Astrocyte (in vitro differentiated cells and primary cell): ENCODE measurements at places on chromosomes 7 and 10. TPM values are rescaled to one million over a fixed set of nuclear protein-coding genes. Genes with fewer than 3 reads are reported as not detected.

The LRRC18 gene
- not detected in 2 replicates for total RNA-seq

The EMX2 gene
- not detected in 2 replicates for total RNA-seq

The NME8 gene
- total RNA-seq = not detected in 2 replicates

The SKIDA1 gene
- 5.9 and 7.8 TPM in 2 replicates for total RNA-seq

The BAG3 gene
- total RNA-seq = 68.4 and 71.6 TPM in 2 replicates

The LRIT1 gene
- not detected in 2 replicates for total RNA-seq

The ASB15 gene
- total RNA-seq = not detected in 2 replicates

The GPR158 gene
- 0.12 and 0.27 TPM in 2 replicates for total RNA-seq

The BTBD16 gene
- 0.26 TPM in 1 of 2 replicates, not detected in the other for total RNA-seq

The HOXA6 gene
- not detected in 2 replicates for total RNA-seq

The MAGI2 gene
- total RNA-seq = 5.4 and 5.8 TPM in 2 replicates

The ITPRID1 gene
- total RNA-seq = not detected in 2 replicates

The CTTNBP2 gene
- total RNA-seq = 3.5 and 4.9 TPM in 2 replicates

DNA sequence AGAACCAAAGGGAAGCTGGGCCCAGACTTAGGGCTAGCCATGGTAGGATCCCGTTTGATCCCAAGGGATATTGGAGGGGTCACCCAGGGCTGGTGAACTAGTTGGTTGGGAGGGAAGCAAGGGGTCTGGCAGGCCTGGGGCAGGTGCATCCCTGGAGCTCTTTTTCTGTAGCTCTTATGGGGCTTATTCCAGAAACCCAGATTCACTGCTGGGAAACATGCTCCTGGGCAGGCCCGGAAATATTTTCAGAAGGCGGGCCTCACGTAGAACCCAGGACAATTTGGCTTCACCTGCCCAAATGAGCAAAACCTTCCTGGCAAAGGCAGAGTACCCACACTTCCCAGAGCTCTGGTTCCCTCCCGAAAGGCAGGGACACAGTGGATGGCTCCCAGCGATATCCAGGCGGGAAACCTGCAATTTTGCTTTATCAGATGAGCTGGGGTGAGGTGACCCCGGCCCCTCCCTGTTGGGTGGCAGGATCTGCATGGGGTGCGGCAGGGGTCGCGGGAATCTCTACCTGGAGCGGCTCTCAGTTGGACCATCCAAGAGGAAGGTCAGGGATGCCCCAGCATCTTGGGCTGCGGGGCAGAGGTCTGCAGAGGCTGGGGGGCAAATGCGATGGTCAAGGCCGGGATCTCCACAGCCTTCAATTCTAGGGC is 533.9 kb downstream of the TCERG1L start:
- no peak overlapping the region for H3K27ac ChIP-seq
- no peaks in the 10 kb centered on the region for H3K27me3 ChIP-seq
- H3K36me3 ChIP-seq = no peaks in the 10 kb centered on the region
- no peak for DNase-seq
- H3K4me3 ChIP-seq = no peak overlapping the region

GRCh38 chr10:79926037-79926436 is 22.9 kb downstream of the SFTPD start:
- H3K27ac ChIP-seq = no peak overlapping the region
- H3K4me3 ChIP-seq = no peak overlapping the region
- no peaks in the 10 kb centered on the region for H3K4me1 ChIP-seq
- H3K36me3 ChIP-seq = no peaks in the 10 kb centered on the region
- peaks cover 15% of the 10 kb centered on the region for H3K27me3 ChIP-seq

GRCh38 chr7:102888561-102889233 is 24.1 kb upstream of the LRRC17 start:
- H3K4me3 ChIP-seq = no peak overlapping the region
- H3K27me3 ChIP-seq = no peaks in the 10 kb centered on the region
- no peaks in the 10 kb centered on the region for H3K36me3 ChIP-seq
- H3K4me1 ChIP-seq = peaks cover 32% of the 10 kb centered on the region
- no peak overlapping the region for H3K27ac ChIP-seq

GRCh38 chr7:44470135-44470479 is 20.4 kb downstream of the NUDCD3 start:
- peaks cover 34% of the 10 kb centered on the region for H3K4me1 ChIP-seq
- DNase-seq = peak; percentile 66
- no peaks in the 10 kb centered on the region for H3K27me3 ChIP-seq
- no peak overlapping the region for H3K27ac ChIP-seq
- H3K36me3 ChIP-seq = peaks cover 12% of the 10 kb centered on the region
- no peak overlapping the region for H3K4me3 ChIP-seq

GRCh38 chr10:649798-650440 is 39.5 kb downstream of the DIP2C start:
- DNase-seq = no peak
- peaks cover 24% of the 10 kb centered on the region for H3K4me1 ChIP-seq
- no peak overlapping the region for H3K27ac ChIP-seq
- no peaks in the 10 kb centered on the region for H3K27me3 ChIP-seq
- H3K4me3 ChIP-seq = no peak overlapping the region

- no peaks in the 10 kb centered on the region for H3K36me3 ChIP-seq
- peaks cover 13% of the 10 kb centered on the region for H3K4me1 ChIP-seq
- no peak overlapping the region for H3K27ac ChIP-seq
- H3K27me3 ChIP-seq = no peaks in the 10 kb centered on the region
- no peak overlapping the region for H3K4me3 ChIP-seq
These were observed 251.1 kb downstream of the IPMK start for GRCh38 chr10:58016614-58017013.

GRCh38 chr7:103119791-103120291 is 29.1 kb downstream of the NAPEPLD start:
- no peaks in the 10 kb centered on the region for H3K36me3 ChIP-seq
- DNase-seq = no peak
- no peaks in the 10 kb centered on the region for H3K4me1 ChIP-seq
- H3K4me3 ChIP-seq = no peak overlapping the region

GRCh38 chr7:115654384-115655214 is 376.0 kb downstream of the TFEC start:
- peak; percentile 22 for DNase-seq
- H3K27me3 ChIP-seq = no peaks in the 10 kb centered on the region
- no peak overlapping the region for H3K27ac ChIP-seq
- H3K36me3 ChIP-seq = no peaks in the 10 kb centered on the region
- no peaks in the 10 kb centered on the region for H3K4me1 ChIP-seq
- H3K4me3 ChIP-seq = no peak overlapping the region

DNA sequence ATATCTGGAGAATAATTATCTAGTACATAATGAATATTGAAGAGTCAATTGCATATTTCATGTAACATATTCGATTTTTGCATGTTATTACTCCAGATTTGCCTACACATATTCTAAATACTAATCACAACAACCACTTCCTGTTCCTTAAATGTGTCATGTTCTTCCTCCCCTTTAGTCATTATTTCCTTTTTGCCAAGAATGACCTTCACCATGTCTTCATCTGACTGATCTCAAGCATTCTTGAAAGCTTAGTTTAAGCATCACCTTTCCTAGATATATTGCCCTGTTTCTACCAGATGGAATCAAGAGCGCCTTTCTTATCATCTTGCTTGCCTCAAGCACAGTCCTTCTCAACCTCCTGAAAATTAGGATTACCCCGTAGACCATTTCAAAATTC is 23.5 kb upstream of the MEOX2 start:
- DNase-seq = no peak
- H3K36me3 ChIP-seq = no peaks in the 10 kb centered on the region
- H3K27ac ChIP-seq = no peak overlapping the region

DNA sequence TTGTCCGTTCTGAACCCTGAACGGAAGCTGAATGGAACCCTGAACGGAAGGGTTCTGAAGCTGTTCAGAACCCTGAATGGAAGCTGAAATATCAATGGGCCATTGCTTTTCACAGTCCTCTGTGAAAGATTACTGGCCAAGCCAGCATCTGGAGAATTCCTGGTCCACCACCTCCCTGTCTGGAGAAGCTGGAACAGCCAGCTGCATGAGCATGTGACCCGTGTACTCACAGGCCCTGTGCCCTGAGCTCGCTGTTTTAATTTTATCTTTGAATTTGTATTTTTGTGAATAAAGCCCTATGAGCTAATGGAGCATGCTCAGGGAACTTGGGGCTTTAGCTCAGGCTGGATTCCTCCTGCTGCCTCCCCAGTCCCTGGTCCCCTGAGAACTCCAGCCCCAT is 37.2 kb downstream of the HTRA1 start:
- H3K27me3 ChIP-seq = no peaks in the 10 kb centered on the region
- no peak for DNase-seq
- no peaks in the 10 kb centered on the region for H3K36me3 ChIP-seq
- H3K4me3 ChIP-seq = no peak overlapping the region
- H3K27ac ChIP-seq = no peak overlapping the region
- H3K4me1 ChIP-seq = peaks cover 20% of the 10 kb centered on the region

DNA sequence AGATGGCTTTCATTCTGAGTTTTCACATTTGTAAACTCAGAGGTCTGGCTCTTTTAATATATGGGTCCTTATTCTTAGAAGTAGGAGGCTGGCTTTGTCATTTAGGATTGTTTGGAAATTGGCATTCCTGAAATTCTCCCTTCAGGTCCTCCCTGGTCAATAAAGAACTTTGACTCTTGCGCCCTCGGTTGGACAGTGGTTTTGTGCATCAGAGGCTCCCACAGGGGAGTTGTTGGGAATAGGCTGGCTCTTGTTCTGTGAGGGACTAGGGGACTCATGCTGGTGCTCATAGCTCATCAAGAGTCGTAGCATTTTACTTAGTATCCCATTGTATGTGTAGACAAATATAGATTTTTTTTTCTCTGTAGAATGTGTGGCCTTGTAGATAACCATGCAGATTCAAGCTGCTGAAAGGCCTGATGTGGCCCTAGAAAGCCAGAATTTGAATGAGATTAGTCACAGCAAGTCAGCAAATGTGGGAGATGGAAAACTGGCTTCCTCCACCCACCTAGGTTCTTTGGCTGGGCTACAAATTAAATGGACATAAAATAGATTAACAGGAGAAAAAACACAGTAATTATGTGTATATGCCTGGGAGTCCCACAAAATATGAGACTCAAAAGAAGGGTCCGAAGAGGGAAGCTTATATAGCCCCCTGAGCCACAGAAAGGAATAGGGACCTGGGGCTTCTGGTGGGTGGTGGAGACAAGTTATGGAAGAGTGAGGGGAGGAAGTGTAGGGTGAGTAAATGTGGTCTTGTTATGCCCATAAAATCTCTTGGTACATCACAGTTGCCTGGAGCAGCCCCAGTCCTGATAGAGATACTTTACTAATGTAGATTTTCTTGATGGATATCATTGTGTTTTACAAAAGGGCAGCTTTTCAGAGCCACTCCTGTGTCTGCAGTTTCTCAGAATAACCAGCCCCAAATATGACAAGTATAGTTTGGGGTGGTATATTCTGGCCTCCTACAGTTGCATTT is 94.6 kb upstream of the BTBD16 start:
- H3K27me3 ChIP-seq = no peaks in the 10 kb centered on the region
- no peak overlapping the region for H3K27ac ChIP-seq
- H3K4me1 ChIP-seq = peaks cover 8% of the 10 kb centered on the region
- no peak for DNase-seq

DNA sequence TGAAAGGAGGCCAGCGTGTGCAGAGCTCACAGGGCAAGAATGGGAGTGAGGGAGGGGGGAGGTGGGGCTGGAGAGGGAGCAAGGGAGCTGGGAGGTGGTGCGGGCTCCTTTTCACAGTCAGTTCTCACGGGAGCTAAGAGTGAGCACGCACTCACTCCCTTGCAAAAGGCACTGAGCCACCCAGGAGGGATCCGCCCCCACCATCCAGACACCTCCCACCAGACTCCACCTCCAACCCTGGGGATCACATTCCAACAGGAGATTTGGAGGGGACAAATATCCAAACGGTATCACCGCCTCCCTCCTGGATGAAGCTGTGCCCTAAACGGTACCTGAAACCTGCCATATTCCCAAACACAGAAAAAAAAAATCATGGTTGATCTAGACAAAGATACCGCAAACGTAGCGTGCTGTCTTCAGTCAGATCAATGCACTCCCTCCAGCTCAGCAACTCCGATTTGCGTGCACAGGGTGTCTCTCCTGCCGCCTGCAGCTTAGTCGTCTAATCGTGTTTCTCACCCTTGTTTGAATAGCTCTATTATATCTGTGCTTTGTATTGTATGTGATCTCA is 20.3 kb upstream of the PRKAG2 start:
- H3K36me3 ChIP-seq = no peaks in the 10 kb centered on the region
- no peak overlapping the region for H3K27ac ChIP-seq
- no peak overlapping the region for H3K4me3 ChIP-seq
- no peak for DNase-seq
- peaks cover 25% of the 10 kb centered on the region for H3K27me3 ChIP-seq

GRCh38 chr7:136058546-136058945 is 81.4 kb upstream of the MTPN start:
- H3K4me3 ChIP-seq = no peak overlapping the region
- H3K36me3 ChIP-seq = no peaks in the 10 kb centered on the region
- no peaks in the 10 kb centered on the region for H3K27me3 ChIP-seq
- no peaks in the 10 kb centered on the region for H3K4me1 ChIP-seq
- DNase-seq = no peak
- H3K27ac ChIP-seq = no peak overlapping the region

DNA sequence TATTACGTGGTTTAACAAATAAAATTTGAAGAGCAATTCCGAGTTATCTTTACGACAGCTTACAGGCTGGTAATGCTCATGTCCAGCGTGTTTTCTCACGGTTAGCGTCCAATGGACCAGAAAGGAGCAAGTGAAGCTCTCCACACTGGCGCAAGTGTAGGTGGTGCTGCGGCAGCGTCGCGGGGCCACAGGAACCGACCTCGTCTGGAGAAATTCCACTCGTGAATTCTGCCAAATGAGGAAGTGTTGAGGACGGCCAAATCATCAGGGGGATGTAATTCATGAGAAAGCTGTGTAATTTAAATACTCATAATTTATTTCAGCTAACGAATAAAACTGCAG is 350 bp upstream of the ZNF37A start:
- no peaks in the 10 kb centered on the region for H3K27me3 ChIP-seq
- H3K4me1 ChIP-seq = no peaks in the 10 kb centered on the region
- H3K4me3 ChIP-seq = peak overlapping the region; percentile 82
- H3K36me3 ChIP-seq = peaks cover 11% of the 10 kb centered on the region

- H3K4me3 ChIP-seq = no peak overlapping the region
- no peak overlapping the region for H3K27ac ChIP-seq
- DNase-seq = no peak
- H3K36me3 ChIP-seq = no peaks in the 10 kb centered on the region
- no peaks in the 10 kb centered on the region for H3K4me1 ChIP-seq
These were observed 900.3 kb upstream of the SORCS1 start for GRCh38 chr10:108064746-108065260.

GRCh38 chr10:29171717-29172116 is 117.2 kb upstream of the LYZL1 start:
- H3K4me1 ChIP-seq = no peaks in the 10 kb centered on the region
- H3K27me3 ChIP-seq = no peaks in the 10 kb centered on the region
- H3K4me3 ChIP-seq = no peak overlapping the region
- H3K36me3 ChIP-seq = no peaks in the 10 kb centered on the region
- DNase-seq = no peak

DNA sequence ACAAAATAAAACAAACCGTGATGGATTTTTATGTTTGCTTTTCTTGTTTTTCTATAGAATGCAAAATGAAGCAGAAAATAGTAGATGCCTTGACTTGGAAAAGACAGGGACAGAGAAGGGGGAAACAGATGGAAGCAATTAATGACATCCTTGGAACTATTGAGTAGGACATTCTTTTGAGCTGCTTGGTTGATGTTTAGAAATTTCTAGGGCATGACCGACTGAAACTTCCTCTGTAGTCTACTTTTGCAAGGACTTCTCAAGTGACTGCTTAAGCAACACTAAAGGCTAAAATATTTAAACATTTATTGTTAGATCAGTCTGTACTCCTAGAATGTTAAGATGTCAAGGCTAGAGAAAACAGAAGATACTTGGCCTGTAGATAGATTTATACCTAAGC is 49.4 kb downstream of the VCL start:
- H3K36me3 ChIP-seq = peaks cover 46% of the 10 kb centered on the region
- H3K27ac ChIP-seq = peak overlapping the region; percentile 52
- peak; percentile 72 for DNase-seq
